Mesenteric fat pad (tissue), 1 donor: ENCODE measurements at places on chromosomes 4 and X.
A peak's percentile ranks its signal among the peaks of the same experiment; 100 is the strongest.

- no peak for DNase-seq
Observed at GRCh38 chr4:102103368-102103767, 241.9 kb downstream of the SLC39A8 start.

- no peak for DNase-seq
Observed at GRCh38 chr4:881709-882108, 50.4 kb downstream of the GAK start.

GRCh38 chr4:85408301-85408700, 66.6 kb upstream of the ARHGAP24 start:
- no peak for DNase-seq

DNA sequence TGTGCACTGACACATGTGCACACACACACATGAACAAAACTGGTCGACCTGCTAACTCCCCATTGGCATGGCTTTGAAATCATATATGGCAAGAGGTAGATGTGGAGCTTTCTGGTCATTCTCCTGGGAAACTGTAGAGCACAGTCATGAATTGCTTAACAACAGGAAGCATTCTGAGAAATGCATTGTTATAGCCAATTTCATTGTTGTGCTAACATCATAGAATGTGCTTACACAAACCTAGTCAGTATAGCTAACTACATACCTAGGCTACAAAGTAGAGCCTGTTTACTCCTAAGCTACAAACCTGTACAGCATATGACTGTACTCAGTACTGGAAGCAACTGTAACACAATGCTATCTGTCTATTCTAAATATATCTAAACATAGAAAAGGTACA, 134.2 kb upstream of the SH3RF1 start:
- no peak for DNase-seq

GRCh38 chr4:6449746-6450369, 22.6 kb downstream of the PPP2R2C start:
- DNase-seq, result no peak

DNA sequence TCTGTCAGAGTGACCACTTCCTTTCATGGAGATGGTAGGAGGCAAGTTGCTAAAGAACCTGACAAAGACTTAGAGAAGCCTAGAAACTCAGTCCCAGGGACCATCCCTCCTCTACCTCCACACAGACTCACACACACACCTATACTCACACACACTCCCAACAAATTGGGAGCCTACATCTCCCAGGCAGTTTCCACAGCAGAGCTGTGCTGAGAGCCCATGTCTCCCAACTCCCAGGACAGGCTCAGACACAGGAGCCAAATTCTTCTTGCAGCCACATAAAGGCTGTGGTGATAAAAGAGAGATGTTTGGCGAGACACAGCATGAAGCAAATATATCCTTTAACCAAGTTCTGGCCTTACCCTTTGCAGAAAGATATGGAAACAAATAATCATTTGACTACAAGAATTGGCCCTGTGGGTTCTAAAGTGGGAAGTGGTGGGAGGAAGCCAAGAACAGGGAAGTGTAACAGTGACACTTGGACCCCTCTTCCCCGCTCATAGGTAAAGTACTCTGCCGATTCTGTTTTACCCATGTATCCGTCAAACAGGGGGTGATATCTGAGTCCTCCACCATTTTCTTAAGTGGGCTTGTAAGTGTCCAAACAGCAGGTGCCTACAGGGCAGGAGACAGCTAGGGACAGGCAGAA, 11.0 kb upstream of the IDS start:
- DNase-seq, result no peak

GRCh38 chrX:92260102-92260501, 480.9 kb downstream of the PCDH11X start:
- DNase-seq, result no peak

- no peak for DNase-seq
Observed at GRCh38 chrX:123964156-123964834, 2.8 kb downstream of the STAG2 start.

- DNase-seq, result no peak
Observed at GRCh38 chr4:10144479-10144878, 27.9 kb upstream of the WDR1 start.

DNA sequence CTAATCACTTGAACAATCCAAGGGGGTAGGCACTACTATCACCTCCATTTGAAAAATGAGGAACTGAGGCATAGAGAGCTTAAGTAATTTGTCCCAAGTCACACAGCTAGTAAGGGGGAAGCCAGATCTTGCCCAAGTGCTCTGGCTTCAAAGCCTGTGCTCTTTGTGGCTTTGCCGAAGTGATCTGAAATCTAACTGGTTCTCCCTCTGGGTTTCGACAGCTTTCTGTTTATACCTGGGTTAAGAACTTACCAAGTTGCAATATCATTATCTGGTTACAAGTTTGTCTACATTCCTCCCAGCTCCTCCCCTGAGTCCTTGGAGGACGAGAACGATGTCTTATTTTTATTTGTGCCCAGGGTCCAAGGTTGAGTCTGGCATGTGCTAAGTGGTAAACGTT, 125.3 kb upstream of the RAI2 start:
- no peak for DNase-seq

DNA sequence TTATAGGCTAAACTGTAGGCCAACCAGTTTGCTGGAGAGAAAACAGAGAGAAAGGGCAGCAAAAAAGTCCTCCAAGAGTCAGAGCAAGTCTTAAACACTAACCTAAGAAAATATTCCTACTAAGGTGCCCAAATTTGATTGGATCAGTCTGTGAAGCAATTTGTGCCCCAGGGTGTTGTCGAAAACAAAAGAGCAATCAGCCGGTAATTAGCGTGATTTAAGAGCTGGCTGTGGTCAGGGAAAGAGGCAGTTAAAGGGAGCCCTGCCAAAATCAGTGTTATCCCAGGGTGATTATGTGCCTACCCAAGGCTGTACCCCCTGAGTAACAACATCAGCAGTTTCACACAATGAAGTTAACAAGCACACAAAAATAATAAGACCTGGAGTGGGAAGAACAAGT, 6.4 kb upstream of the BRWD3 start:
- DNase-seq, result no peak

- DNase-seq, result no peak
Observed at GRCh38 chr4:764405-765169, 59.0 kb downstream of the PCGF3 start.

DNA sequence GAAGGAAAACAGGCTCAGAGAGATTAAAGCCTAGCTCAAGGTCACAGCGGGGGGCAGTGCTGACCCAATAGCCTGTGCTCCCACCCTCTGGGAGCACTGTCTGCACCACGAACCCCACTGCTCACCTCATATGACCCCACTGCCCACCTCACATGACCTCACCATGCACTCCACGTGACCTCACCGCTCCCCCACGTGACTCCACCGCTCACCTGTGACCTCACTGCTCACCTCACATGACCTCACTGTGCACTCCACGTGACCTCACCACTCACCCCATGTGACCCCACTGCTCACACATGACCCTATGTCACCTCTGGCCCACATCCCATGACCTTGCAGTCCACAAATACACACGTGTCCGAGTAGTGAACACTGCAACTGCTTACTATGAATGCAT, 55.4 kb downstream of the ACOX3 start:
- DNase-seq, result no peak

DNA sequence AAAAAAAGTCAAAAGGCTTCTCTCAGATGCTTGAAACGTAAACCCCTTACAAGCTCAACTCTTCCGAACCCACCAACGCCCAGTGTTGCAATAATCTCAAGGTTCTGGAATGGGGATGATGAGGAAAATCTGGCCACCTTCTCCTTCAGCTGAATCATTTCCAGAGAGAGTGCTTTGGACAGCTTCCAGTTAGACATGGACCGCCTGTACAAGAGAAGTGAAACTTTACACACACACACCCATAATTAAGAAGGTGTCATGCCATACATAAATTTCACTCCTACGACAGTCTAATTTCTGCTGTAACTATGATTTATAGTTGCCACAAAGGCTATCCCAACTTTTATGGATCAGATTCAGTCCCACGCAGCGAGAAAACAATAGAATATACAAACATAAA, 72.3 kb downstream of the PRKG2 start:
- DNase-seq, result no peak

DNA sequence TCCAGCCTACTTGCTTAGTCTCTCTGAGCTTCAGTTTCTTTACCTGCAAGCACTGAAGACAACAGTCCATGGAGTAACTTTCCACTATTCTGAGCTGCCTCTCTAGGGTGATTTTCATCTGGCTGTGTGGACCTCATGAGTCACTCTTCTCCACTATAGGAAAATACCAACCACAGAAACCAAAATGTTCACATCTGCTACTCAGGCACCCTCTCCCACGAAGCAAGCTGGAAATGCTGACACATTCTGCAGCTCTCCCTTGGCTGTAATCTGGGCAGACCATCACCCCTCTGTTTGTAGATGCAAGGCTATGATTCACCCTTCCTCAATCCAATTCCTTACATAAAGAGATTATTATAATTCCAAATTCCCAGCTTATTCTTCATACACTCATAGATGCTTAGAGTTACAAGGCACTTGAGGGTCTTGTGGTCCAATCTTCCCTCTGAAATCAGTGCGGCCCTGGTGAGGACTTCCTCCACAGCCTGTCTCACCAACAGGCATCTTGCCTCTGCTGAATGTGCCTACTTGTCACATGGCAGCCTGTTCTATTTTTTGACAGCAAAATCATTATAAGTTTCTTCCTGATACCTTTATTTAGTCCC, 97.0 kb upstream of the LNX1 start:
- no peak for DNase-seq

DNA sequence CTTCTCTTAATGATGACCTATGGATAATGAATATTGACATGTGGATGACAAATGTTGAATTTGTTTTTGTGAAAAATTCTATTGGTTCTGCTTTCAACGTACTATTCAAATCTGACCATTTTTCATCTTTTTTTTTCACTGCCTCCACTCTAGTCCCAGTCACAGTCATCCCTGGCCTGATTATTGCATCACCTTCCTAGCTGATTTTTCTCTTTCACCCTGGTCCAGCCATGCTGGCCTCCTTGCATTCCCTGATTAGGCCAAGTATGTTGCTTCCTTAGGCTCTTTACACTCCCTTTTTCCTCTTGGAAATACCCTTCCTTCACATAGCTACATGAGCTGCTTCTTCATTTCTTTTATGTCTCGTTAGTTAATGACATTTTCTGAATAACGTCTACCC, 58.1 kb upstream of the MAP9 start:
- no peak for DNase-seq

DNA sequence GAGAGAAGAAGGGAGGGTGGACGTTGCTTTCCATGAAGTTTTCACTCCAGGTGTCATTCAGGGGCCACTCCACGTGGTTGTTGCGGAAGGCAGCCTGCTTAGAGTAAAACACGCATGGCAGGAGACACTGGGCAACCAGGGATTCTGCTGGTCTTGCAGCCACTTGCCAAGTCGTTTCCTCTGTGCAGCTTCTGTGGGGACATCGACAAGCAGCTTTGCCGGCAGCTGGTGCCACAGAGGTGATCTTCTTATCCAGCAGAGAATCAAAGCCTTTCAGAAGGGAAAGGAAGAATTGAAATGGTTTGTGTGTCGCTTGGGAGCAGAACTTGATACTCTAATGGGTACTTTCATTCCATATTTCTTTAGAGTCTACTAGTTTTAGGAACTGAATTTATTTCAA, 867.1 kb upstream of the TENM3 start:
- no peak for DNase-seq

- no peak for DNase-seq
Observed at GRCh38 chrX:136168929-136169735, 21.8 kb downstream of the FHL1 start.

DNA sequence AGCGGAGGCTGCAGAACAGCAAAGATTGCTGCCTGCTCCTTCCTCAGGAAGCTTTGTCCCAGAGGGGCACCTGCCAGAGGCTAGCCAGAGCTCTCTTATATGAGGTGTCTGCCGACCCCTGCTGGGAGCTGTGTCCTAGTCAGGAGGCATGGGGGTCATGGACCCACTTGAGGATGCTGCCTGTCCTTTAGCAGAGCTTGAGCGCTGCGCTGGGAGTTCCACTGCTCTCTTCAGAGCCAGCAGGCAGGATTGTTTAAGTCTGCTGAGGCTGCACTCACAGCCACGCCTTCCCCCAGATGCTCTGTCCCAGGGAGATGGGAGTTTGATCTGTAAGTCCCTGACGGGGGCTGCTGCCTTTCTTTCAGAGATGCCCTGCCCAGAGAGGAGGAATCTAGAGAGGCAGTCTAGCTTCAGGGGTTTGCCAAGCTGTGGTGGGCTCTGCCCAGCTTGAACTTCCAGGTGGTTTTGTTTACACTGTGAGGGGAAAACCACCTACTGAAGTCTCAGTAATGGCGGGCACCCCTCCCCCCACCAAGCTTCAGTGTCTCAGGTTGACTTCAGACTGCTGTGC, 10.9 kb downstream of the DCK start:
- no peak for DNase-seq

DNA sequence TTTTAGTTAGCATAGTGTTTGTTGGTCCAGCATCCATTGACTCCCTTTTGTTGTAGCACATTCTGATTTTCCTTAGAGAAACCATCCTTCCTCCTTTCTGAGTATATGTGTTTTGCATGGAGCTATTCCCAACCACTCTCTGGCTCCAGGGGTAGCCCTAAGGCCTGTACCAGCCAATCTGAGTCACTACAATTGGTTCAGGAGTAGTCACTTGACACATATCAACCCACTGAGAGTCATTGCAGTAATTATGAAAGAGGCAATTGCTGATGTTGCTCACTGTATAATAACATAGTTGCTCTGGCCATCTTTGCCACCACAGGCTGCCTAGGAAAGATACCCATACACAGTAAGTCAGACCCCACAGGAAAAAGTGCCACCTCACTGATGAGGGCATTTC, 71.2 kb upstream of the GRID2 start:
- no peak for DNase-seq

- DNase-seq, result no peak
Observed at GRCh38 chr4:51880016-51880915, 37.3 kb downstream of the DCUN1D4 start.

DNA sequence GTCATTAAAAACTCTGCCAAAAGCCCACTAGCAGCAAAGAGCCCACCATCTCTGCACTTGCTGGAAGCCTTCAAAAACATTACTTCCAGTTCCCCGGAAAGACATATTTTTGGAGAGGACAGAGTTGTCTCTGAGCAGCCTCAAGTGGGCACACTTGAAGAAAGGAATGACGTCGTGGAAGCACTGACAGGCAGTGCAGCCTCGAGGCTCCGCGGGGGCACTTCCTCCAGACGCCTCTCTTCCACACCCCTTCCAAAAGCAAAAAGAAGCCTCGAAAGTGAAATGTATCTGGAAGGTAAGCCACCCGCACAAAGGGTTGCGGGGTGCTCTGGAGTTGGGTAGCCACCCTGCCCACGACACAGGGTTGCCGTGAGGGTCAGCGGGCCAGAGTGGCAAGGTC, 25.9 kb downstream of the OFD1 start:
- no peak for DNase-seq

GRCh38 chr4:118835571-118836300, at the start of gene SEC24D:
Gene SEC24D, minus strand, starts transcription at chr4:118836126. Its CDS starts 2,430 bp downstream, at chr4:118833696.
- DNase-seq, result peak; percentile 96

DNA sequence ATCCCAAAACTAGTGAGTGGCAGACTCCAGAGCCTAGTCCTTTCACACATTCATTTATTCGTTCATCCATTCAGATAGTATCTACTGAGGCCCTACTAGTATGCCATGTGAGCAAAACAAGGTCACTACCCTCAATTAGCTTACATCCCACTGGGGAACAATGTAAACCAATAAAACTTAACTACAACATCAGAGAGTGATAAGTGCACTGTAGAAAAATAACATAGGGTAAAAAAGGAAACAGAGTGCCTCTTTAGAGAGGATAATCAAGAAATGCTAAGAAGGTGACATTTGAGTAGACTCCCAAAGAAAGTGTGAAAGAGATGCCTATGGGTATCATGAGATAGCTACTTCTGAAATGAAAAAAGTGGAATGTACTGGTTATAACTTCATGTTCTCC, 18.5 kb downstream of the PAPSS1 start:
- DNase-seq, result no peak

- DNase-seq, result no peak
Observed at GRCh38 chrX:68710870-68711576, 63.6 kb downstream of the STARD8 start.

- peak; percentile 94 for DNase-seq
Observed at GRCh38 chrX:15675490-15675921, 10.9 kb upstream of the CLTRN start.
